Stimulated activated naive CD4-positive, alpha-beta T cell (primary cell): ENCODE measurements at places on chromosomes 3 and 15.

GRCh38 chr3:11989383-11990038 is 14.7 kb upstream of the SYN2 start:
- DNase-seq: no peak

GRCh38 chr15:81176291-81176893 is 20.3 kb upstream of the IL16 start:
- no peak for DNase-seq

DNA sequence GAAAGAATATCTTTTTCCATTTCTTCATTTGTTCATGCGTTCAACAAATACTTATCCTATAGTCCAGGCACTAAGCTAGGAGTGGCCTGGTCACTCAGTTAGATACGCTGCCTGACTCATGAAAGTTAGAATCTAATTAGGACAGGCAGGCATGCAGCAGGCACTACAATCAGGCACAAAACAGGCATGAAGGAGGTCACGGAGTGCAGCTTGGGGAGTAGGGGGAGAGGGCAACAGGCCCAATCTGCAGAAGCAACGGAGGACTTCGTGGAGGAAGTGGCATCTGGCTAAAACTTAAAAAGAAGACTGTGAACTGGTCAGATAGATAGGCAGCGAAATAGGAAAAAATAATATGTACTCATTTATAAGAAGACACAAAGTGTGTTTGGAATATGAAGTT is 420.9 kb downstream of the MAGI1 start:
- DNase-seq: no peak

GRCh38 chr3:152323834-152324233 is 55.1 kb downstream of the MBNL1 start:
- DNase-seq: no peak

DNA sequence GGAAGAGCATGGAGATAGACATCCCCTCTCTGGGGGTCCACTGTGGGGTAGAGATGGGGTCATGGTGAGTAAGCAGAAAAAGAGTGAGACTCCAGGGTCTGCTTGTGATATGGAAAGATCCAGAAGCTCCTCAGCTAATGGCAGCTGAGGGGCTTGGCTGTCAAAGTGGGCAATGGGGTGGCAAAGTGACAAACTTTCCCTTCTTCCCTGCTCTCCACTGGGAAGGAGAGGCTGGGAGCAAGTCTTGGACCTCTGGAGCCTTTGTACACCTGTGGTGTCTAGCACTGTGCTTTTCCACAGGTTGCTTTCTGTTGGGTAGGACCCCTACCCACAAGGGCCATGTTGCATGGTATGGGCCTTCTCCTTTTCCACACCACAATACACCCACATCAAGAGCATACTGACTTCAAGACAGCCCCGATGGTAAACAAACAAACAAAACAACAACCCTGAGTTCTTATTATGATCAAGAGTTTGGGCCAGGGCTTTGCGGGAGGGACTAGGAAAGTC is 3.5 kb downstream of the ITGA11 start:
- DNase-seq: no peak

DNA sequence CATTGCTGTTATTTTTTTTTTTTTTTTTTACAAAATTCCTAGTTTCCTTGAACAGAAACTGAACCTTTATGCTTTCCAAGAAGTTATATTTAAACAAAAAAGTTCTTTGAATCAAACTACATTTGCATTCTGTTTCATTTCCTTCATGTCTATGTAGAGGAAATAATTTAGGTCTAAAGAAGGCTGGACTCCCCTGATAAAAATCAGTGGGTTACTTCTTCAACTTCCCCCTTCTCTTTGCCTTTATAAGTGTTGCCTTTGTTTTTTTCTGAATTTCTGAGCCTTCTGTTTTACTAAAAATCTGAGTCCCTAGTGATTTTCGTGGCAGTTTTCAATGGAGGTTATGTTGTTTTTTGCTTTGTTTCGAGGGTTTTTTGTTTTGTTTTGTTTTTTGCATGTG is 152.8 kb downstream of the CHDH start:
- no peak for DNase-seq

- no peak for DNase-seq
These were observed 82.7 kb downstream of the TLE3 start for GRCh38 chr15:70014860-70015490.

- no peak for DNase-seq
These were observed 385.3 kb downstream of the TBC1D5 start for GRCh38 chr3:17357035-17357710.

- DNase-seq: no peak
These were observed 16.5 kb upstream of the MUSTN1 start for GRCh38 chr3:52851348-52851747.

GRCh38 chr3:17580901-17581300 is 161.5 kb downstream of the TBC1D5 start:
- DNase-seq: no peak

DNA sequence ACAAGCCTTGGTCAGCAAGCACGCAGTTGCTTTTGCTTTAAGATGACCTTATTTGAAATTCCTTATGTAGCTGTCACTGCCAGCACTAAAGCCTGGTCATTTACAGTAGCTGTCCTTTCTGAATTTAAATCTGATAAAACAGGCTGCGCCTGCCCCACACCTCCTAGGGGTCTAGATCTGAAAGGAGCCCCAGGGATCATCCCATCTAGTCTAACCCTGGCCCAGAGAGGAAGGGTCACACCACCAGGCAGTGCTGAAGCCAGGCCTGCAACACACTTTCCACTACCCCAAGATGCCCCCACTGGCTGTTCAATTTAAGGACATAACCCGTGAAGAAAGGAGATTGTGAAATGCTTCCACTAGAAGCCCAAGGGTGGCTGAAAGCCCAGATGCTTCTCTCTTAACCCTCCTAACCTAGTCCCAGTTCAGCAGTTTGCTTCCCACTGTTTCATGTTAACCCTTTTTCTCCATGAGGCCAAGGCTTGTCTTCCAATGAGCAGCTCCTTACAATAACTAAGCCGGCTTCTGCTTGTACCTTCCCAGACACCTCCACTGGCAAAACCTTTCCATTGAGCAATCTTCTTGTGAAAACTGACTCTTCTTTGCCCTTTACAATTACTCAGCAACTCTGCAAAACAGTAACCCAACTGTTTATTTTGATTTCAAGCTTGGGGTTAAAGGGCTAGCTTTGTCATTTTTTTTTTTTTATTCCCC is 198.9 kb upstream of the LPP start:
- no peak for DNase-seq

GRCh38 chr3:126275620-126275904 is 81.6 kb downstream of the KLF15 start:
- DNase-seq: no peak

GRCh38 chr15:70410371-70410985 is 312.8 kb upstream of the TLE3 start:
- DNase-seq: no peak

DNA sequence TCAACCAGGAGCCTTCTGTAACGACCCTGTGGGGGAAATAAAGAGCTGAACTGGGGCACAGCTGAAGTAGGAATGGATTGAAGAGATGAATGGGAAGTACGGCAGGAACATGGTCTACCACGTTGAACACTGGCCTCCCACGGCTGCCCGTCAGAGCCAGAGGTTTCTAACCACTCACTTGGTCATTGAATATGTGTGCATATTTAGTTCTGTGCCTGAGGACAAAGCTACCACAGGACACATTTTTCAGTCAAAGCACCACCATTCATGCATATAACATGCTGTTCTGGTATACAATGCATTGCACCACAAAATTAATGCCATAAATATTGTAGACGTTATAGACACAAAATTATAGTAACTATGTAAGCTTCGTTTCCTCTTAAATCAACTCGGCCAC is 75.5 kb downstream of the MB21D2 start:
- no peak for DNase-seq

GRCh38 chr3:42960282-42960681 is 18.8 kb upstream of the GASK1A start:
- no peak for DNase-seq

GRCh38 chr3:11523572-11524101 is 120.1 kb downstream of the VGLL4 start:
- no peak for DNase-seq

- DNase-seq: no peak
These were observed 30.3 kb upstream of the CPOX start for GRCh38 chr3:98623572-98624280.

DNA sequence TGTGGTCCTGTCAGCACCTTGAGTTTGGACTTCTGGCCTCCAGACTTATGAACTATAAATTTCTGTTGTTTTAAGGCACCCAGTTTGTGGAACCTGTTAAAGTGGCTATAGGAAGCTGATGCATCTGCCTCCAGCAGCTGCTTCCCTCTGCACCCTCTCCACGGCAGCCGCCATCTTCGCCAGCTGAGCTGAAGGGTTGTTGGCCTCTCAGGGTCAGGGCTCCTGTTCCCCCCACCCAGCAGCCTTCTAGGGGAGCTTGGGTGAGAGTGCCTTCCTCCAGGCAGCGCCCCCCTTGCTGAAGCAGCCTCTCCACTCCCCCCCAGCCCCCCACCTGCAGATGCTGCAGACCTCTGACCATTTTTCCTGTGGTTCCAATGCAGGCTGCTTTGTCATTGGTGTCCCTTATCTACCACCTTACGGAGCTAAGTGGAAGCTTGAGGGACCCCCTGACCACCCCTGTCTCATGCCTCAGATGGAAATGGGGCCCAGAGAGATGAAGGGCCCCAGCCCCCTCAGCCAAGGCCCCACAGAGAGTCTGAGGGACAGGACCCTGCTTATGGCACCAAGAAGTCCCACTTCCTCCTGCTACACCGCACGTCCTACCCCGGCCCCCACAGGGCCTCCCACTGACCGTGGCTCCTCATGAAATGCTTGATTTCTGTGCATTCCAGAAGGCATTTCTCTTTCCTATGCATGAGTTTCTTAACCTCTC is 61.4 kb upstream of the TLE3 start:
- DNase-seq: no peak

DNA sequence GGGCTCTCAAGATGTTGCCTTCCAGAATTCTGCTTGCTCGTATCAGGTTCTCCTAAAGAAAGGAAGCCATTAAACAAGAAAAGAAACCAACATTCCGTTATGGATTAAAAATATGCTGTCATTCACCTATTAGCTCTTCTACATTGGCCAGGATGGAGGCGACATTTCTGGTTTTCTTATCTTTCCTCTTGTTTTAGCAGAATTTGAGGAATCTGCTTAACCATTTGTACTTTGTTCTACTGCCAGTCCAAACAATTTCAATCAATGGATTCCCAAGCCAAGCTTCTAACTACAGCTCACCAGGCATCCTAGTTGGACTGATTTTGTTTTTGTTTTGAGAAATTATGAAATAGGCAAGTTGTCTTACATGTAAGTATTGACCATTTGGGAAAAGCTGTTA is 164.6 kb upstream of the TSC22D2 start:
- DNase-seq: no peak
